Cerebellum (tissue), 4 donors: ENCODE measurements at places on chromosomes 7 and 10. TPM values are rescaled to one million over a fixed set of nuclear protein-coding genes. Genes with fewer than 3 reads are reported as not detected.

HOXA6 gene
- not detected for total RNA-seq

JAKMIP3 gene
- 4.9 TPM for total RNA-seq

- DNase-seq, result no peak
These were observed 78.6 kb upstream of the DYNC1I1 start for GRCh38 chr7:95693551-95694333.

GRCh38 chr10:5576780-5577624 is 52.2 kb downstream of the CALML3 start:
- DNase-seq, result no peak

DNA sequence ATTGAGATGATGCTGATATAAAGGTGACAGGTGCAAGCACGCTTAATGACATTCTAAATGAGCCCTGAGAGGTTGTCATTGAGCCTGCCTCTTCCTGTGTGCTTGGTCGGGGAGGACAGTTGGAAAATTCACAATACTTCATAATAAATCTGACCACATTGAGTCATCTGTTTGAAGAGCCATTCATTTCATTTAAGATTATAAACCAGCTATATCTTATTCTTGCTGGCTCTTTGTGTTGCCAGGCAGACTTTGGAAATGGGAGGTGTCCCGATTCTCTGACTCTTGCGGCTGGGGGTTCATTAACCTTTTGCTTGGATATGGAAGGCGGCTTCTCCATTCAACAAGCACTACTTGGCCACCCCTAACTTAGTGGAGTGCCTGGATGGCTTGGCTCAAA is 198.2 kb downstream of the FANK1 start:
- no peak for DNase-seq

DNA sequence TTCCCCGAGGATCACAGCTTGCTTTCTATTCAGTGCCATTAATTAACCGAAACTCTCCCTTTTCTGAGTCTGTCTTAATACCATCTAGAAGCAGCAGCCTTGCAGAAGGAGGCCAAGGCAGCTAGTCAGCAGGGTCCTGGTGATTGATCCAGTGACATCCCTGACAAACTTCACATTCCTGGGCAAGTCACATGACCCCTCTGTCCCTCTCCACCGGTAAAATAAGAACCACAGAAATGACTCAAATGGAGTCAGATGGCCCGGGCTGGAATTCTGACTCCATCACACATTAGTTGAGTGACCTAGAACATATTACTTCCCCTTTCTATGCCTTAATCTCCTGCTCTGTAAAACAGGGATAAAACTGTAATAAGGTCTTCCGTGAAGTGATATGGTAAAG is 17.2 kb upstream of the ACSL5 start:
- no peak for DNase-seq

GRCh38 chr10:91049988-91050360 is 129.1 kb upstream of the ANKRD1 start:
- no peak for DNase-seq

DNA sequence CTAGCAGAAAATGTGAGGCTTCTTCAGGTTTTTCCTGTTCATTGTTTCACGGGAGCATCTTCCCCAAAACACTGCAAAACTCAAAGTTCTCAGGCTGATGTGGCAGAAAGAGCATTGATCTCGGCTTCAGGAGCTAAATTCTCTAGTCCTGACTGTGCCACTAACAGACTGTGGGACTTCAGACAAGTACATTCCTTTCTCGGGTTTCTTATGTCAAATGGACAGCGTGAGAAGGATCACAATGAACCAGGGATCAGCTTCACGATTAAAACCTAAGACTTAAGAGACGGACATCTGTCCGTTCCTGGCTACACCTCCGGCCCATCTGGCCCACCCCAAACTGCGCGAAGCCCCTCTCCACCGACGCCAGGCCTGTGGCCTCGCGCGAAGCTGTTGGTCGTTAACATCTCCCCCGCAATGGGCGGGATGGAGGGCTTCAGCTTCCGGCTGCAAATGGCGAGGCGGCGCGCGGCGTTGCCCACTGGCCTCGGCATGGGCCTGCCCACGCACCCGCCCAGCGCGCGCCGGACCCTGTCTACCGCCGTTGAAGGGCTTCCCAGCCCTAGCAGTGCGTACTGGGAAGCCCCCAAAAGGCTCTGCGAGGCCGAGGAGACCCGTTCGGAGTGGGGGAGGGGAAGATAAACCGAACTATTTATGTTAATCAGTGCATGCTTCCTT is 549 bp upstream of the DDX50 start:
- DNase-seq, result no peak
